ENCODE measurements at places on chromosomes 11 and 22.

DNA sequence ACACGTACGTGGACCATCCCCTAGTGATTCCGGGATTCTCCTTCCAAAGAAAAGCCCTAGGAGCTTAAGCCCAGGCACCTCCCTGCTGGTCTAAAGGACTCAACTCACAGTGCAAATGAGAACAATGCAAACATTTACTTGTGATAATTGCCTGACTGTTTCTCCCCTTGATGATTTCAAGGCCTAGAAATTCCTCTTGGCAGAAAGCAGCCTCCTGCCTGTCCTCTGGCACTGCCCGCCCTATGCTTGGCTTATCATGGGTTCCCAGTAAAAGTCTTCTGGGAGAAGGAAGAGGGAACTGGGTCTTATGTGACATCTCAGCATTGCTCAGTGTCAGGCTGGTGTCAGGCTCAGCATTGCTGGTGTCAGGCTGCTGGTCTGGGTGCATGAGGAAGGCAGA is 351.8 kb downstream of the SHANK2 start:
- no peak for DNase-seq

- DNase-seq: no peak
These were observed 44.3 kb downstream of the POLD3 start for GRCh38 chr11:74636630-74637184.

DNA sequence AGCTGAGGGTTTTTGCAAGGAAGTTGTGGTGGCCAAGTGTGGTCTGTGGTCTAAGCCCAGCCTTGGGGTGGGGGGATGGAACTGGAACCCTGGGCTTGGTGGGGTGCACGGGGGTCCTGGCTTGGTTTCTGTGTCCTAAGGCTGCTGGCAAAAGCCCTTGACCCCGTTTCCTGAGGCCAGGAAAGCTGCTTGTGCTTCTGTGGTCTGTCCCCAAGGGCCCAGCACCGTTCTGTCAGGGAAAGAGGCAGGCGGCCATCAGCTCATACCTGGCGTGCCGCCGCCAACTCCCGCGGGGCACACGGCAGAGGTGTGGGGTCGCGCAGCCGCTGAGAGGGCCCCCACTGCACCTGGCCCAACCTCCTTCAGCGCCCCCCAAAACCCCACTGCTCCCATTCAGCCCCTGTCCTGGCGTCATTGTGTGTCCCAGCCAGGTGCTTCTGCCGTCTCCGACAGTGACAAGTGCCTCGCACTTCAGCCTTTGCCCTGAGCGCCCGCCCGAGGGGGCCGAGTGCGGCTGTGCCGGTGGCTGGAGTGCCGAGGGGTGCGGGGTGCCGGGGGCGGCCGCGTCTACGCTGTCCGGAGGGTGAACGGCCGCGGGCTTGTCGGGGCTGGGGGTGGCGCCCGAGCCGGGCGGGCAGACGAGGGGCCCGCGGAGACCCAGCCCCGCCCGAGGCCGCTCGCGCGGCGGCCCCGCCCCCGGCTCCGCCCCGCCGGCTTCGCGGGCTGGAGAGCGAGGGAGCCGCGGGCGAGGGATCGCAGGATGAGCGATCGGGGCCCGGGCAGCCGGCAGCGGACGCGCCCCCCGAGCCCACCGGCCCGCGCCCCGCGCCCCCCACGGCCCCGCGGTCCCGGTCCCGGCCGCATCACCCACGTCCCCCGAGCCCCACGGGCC is at the start of gene CNIH2:
TSS of gene CNIH2 (plus strand) at position 705 of the 892 bp plus-strand sequence. CDS start 282 bp downstream, outside the sequence.
- DNase-seq: peak; percentile 55

DNA sequence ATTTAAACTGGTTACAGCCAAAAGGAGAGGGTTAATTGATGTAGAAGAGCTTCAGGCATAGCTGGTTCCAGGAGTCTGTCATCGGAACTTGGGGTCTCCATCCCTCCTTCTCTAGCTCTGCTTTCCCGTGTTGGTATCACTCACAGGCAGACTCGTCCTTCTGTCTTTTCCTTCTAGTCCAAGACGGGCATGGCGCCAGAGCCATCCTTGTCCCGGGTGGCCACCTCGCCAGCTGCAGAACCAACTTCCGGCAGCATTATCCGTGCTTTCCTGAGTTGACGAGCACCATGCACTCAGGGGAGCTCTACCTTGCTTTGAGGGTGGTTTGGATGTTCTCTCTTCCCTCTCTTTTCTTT is 14.7 kb downstream of the LINC01488 start:
- DNase-seq: no peak

DNA sequence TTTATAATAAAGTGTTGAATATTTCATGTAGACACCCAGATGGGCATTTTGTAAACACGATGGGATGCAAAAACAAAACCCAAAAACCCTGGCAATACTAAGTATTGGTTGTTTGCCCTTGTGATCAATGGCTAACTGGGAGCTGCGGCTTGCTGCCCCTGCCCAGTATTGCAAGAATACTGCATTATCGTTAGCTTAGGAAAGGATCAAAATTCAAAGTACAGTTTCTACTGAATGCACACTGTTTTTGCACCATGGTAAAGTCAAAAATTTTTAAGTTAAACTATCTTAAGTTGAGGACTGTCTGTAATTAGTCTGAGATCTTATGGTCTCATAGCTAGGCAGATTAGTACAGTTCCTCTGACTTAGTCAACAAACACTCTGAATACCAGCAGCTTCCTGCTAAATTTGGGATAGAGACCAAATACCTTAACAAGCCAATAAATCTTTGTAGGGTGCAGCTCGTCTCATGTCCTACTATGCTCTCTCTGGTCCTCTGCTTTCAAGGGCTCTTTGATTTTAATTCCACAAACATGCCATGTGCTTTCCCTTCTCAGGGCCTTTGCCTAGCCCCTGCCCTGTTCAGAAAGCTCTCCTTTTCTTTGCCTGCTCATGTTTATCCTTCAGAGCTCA is 4.0 kb downstream of the CCDC90B start:
- DNase-seq: no peak

DNA sequence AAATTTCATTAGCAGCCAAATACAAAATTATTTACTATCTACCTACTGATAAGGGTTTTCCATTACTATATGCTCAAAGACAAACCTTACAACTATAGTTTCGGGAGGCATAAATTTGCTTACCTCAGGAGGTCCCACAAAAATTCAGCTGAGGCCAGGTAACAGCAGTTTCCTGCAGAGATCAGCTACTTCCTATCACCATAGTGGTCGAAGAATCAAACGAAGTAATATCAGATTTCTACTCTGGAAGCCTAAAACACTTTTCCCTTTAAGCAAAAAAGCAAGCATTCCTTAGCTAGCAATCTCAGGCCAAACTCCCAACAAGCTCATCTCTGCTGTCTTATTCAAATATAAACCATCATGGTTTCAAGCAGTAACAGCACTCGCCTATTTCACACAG is 3.1 kb downstream of the NAP1L4 start:
- DNase-seq: no peak

DNA sequence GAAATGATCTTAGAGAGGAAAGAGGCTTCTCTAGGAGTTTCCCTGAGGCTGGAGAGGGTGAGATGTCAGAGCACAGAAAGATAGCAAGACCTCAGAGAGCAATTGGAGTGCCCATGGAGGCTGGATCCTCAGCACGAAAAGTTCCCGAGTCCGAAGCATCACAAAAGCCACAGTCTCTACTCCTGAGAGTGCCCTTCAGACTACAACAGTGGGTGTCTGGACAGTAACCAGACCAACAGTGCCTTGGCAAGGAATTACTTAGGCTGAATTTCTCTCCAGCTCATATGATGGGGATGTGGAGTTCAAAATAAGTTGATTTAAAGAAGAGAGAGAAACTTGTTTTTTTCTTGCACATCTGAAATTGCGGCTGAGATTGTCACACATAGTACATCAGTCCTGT is 31.9 kb upstream of the PSMA1 start:
- no peak for DNase-seq

GRCh38 chr11:123168955-123169484 is 26.0 kb downstream of the CLMP start:
- DNase-seq: no peak

- DNase-seq: peak; percentile 24
These were observed 86.9 kb upstream of the WNT11 start for GRCh38 chr11:76293189-76293631.

DNA sequence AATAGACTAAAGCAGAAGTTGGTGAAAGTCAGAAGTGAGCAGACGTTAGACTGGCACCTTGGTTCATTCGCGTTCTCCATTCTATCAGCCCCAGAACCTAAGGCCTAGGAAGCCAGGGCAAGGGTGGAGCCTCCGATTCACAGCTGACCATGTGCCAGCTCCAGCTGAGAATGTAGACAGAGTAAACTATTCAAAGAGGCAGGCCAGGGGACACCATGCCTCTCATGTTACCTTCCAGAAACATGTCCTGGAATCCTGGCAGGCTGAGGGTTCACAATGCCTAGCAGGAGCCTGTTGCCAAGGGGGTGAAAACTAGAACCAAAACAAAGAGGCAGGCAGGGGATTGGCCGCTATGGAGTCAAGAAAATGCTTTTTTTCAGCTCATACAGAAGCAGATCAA is 224.4 kb upstream of the POU2AF2 start:
- DNase-seq: no peak

DNA sequence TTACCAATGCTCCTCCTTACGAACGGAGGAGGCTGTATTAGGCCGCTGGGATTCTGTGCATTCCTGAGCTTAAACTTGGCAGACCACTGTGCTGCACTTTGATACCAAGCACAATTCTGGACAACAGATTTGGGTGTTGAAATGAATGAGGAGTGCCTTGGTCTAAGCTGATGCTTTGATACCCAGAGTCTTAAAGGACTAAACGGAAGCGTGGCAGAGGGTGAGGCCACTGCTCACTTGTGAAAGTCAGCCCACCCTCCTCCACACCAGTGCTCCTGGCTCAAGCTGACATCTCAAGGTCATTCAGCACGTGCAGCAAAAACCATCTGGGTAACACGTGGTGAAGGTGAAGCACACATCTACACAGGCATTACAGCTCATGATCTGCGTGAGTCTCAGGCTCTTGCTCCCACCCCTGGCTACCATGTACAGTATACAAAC is 85.9 kb downstream of the MICAL3 start:
- DNase-seq: no peak

GRCh38 chr11:25625094-25625493 is 706.8 kb upstream of the ANO3 start:
- no peak for DNase-seq

DNA sequence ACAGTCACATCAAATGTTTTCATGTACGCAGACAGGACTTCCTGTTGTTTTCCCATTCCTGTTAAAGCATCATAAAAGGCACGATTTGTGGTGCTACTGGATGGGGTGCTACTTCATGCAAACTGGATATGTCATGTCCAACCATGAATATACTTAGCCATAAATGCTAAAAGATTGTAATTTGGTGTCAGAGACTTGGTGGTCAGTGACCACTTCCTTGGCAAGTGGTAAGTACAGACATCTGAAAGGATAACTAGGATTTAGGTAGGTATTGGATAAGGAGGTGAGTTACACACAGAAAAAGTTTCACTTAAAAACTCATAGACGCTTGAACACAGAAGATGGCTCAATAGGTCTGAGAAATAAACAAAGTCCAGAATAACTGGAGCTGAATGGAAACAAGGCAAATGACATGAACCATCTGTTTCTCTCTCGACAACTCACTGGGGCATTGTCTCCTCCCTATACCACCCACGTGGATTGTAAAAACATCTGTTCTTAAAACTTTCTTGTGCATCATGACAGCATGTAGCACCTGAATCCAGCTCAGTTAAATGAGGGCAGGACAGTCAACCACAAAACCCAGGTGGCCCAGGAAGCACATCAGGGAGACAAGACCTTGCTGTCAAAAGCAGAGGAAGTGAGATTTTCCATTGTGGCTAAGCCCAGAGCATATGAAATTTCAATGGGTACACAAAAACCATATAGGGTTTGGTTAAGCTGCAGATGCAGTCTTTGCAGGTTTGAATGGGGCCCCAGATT is 22.1 kb upstream of the IGLL5 start:
- DNase-seq: peak; percentile 14

DNA sequence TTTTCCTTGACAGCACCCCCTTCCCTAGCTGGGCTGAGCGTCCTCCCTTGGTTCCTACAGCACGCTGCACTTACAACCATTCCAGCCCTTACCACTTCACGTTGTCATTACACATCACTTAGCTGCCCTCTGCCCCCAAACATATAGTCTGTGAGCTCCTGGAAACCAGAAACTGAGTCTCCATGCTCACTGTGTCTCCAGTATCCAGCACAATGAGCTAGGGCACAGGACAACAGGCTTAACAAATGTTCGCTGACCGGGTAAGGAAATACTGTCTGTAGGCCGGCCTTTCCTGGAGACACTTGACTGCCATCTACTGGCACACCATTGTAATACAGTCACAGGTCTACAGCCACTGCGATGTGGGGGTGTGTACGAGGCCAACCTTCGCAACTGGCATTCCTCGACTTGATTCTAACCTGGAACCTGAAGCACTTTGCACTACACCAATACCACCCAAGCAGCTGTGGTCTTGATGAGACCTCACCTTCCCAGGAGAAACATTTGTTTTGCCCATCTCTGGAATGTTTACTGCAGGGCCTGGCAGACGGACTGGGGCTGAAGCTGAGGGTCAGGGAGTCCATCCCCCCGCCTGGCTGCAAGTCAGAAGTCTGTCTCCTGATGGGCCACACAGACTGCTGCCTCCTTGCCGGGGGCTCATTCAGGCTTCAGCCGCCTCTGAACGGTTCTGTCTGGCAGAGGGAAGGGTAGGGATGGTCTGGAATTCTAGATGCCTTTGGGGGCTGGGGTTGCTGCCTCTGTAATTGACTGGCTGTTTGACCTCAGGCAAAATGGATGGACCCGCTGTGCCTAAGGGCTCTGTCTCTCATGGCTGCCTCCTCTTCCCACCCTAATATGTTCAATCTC is 72.0 kb downstream of the SYN3 start:
- DNase-seq: peak; percentile 10

GRCh38 chr22:17411213-17411612 is 42.0 kb downstream of the CECR2 start:
- DNase-seq: no peak

- no peak for DNase-seq
These were observed 258.0 kb downstream of the KIRREL3 start for GRCh38 chr11:126742582-126742981.

DNA sequence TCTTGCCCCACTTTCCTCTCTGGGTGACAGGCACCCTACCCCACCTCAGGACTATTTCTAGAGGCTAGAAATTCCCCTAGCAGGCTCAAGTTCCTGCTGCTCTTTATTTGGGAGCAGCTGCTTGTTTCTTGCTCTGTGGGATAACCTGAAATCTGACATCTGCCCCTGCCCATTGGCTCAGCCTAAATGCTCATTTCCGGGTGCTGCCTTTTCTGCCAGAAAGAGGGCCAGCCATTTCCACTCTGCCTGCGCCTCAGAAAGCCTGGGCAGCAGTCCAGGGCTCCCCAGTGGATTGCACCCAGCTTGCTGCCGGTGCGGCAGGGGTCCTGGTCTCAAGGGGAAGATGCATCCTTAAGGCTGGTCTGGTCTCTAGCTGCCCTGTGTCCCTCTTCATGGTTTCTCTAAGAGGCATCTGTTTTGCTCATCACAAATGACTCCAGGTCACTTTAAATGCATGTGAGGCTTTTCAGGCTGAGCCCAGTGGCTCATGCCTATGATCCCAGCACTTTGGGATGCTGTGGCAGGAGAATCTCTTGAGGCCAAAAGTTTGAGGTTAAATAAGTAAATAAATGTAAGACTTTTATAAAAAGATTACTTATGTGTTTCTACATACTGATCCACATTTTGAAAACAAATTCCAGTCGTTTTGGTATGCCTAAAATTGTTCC is 10.3 kb upstream of the PNPLA5 start:
- no peak for DNase-seq

GRCh38 chr11:134124660-134125451 is 56.0 kb downstream of the JAM3 start:
- DNase-seq: no peak

GRCh38 chr11:2929531-2929949 is 320 bp upstream of the PHLDA2 start:
- peak; percentile 63 for DNase-seq
